Activated CD4-positive, alpha-beta T cell treated with anti-CD3 and anti-CD28 coated beads for 4 hours (primary cell): ENCODE measurements at places on chromosomes 13 and 19.

- DNase-seq: no peak
Observed at GRCh38 chr13:75489502-75490263, 7.7 kb upstream of the TBC1D4 start.

GRCh38 chr13:105672881-105673280, 862.6 kb downstream of the EFNB2 start:
- no peak for DNase-seq

- DNase-seq: no peak
Observed at GRCh38 chr13:85431720-85432119, 367.5 kb downstream of the SLITRK6 start.

GRCh38 chr13:35765941-35766340, 289.5 kb upstream of the MAB21L1 start:
- DNase-seq: no peak

GRCh38 chr13:26695891-26696311, 64.7 kb downstream of the GPR12 start:
- DNase-seq: no peak

DNA sequence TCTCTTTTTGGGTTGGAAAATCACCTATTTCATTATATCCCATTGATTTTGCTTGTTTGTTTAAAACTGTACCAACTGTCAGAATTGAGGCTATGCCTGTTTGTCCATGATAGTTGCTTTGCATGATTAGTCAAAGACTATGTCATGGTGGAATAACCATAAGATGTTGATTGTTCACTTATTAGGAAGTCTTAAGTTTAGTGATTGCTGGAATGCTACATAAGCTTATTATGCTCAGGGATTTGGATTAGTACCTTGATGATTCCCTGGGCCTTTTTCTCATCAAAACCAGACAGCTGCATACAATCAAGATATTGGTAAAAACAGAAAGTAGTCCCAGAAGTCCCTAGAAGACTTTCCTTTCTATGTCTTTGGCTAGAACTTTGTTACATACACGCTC, 954.7 kb downstream of the PCDH9 start:
- no peak for DNase-seq

DNA sequence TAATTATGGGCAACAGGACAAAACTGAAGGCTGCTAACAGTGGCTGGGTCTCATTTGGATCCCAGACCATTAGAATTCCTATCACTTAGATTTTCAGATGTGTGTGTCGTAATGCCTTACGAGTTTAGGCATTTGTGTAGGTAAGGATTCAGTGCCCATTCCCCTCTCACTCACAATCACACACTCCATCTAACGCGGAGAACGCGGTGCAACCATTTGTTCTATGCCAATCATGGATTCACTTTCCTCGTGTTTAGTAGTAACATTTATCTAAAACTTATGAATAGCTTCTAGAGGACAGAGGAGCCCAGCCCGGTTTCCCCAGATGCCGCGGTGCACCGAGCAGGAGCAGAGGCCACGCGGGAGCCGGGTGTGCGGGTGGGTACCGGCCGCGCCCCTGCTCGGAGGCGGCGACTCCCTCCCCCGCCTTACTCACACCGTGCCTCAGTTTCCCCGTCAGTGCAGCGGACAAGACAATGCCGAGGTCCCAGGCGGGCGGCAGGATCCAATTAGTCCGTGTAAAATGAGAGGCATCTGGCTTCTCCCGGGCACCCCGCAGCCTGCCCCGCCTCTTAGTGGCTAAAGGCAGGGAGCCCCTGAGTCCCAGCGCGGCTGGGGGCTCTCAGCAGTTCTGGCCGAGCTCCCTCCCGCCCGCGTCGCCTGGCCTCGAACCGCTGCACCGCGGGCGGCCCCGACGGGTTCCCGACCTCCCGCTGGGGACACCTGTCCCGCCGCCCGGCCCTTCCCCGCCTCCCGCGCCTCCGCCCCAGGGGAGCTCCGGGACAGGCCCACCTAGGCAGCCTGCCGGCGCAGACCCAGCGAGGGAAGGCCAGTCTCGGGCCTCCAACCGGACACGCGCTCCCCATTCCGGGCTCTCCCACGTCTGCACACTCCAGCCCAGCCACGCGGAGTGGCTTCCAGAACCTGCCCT, 5.9 kb upstream of the C1QTNF9B start:
- no peak for DNase-seq

GRCh38 chr13:27362064-27362751, 62.2 kb upstream of the GTF3A start:
- peak; percentile 70 for DNase-seq

DNA sequence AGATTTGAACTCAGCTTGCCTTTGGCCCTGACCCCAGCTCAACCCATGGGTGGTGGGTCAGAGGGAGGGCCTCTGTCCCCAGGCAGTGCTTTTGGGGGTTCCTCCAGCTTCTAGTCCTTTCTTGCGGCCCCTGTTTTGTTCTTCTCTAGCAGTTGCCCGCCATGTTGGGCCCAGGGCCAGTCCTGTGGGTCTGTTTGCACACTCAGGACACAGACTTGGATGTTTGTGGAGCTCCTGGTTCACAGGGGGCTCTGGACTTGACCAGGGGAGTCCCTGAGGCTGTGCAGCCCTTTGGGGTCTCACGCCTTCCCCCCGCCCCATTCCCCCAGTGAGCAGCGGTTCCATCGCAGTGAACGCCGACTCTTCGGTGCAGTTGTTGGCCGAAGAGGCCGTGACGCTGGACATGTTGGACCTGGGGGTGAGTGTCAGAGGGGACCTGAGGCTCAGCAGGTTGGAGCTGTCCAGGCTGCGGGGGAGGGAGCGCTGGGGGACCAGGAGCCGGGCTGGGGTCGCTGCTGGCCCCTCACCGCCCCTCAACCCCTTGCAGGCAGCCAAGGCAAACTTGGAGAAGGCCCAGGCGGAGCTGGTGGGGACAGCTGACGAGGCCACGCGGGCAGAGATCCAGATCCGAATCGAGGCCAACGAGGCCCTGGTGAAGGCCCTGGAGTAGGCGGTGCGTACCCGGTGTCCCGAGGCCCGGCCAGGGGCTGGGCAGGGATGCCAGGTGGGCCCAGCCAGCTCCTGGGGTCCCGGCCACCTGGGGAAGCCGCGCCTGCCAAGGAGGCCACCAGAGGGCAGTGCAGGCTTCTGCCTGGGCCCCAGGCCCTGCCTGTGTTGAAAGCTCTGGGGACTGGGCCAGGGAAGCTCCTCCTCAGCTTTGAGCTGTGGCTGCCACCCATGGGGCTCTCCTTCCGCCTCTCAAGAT, 2.5 kb downstream of the ATP5F1D start:
- peak; percentile 84 for DNase-seq

DNA sequence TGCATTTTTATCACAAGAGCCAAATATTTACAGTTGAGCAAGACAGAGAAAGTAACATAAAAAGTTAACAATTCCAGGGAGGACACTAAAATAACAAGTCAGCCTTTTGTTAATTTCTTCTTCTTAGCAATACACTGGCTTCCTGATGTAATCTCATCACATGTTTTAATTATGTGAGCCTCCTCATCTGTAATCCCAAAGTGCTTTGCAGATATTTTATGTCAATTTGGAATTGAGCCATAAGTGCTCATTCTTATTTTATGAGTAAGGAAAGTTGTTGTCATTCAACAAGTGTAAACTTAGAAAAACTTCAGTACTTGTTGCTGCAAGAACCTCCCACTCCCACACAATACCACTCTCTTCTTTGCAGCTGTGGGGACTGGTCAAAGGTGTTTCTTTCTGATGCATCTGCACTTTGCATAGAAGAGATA, 223.6 kb downstream of the GPC6 start:
- DNase-seq: no peak

- DNase-seq: no peak
Observed at GRCh38 chr13:42116225-42116624, 67.8 kb downstream of the DGKH start.

- peak; percentile 44 for DNase-seq
Observed at GRCh38 chr19:33125929-33126388, 6.0 kb upstream of the WDR88 start.

DNA sequence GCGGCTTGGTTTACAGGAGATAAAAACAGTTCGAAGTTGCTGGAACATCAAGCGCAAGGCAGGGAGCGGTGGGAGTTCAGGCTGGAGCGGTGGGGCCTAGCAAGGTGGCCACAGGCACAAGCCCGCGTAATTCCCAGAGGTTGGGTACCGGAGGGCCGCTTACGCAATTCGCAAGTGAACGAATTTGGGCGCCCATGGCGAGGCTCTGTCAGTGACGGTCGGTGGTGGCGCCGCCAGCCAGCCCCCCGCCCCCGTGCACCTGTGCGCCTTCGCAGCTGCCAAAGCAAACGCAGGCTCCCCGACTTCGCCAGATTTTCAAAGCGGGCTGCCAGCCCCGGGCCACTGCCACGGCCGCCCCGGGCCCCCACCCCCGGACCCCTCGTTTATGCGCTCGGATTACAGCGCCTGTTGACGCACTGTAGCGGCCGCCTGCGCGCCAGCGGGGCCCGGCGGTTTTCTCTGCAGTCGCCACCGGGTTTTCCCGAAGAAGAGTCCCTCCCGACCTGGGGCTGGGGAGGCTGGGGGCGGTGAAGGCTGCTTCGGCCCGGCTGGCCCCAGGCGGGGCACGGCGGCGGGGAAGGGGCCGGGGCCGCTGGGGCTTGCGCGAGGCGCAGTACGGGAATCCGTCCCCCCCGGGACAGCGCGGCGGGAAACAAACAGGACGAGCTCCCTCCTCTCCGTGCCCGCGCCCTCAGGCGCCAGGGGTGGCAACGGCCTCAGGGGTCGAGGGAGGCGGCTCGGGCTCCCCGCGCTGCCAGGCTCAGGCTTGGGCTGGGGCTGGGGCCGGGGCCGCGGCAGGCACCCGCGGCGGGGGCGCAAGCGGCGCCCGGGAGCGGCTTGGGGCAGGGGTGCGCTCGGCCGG, 709 bp downstream of the N4BP2L1 start:
- DNase-seq: peak; percentile 57

GRCh38 chr13:113856716-113857065, 7.2 kb downstream of the GAS6 start:
- no peak for DNase-seq

DNA sequence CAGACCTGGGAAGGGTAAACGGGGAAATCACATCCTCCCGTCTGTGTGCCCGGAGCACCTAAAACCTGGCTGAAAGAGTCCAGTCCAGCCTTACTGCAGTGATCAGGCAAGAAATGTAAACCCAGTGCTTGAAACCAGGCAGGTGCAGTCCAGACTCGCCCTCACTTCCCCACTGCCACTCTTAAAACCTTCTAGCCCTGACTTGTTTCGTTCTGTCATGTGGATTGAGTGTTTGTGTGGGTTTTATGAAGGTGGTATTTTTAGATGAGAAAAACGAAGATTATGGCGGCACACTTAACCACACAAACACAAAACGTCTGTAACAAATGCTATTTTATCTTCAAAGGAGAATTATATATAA, 839 bp upstream of the CKAP2 start:
- no peak for DNase-seq

GRCh38 chr19:54325194-54325621, 12.2 kb upstream of the LILRA5 start:
- DNase-seq: peak; percentile 31

GRCh38 chr19:11848200-11848593, 329 bp upstream of the ZNF439 start:
- DNase-seq: no peak

DNA sequence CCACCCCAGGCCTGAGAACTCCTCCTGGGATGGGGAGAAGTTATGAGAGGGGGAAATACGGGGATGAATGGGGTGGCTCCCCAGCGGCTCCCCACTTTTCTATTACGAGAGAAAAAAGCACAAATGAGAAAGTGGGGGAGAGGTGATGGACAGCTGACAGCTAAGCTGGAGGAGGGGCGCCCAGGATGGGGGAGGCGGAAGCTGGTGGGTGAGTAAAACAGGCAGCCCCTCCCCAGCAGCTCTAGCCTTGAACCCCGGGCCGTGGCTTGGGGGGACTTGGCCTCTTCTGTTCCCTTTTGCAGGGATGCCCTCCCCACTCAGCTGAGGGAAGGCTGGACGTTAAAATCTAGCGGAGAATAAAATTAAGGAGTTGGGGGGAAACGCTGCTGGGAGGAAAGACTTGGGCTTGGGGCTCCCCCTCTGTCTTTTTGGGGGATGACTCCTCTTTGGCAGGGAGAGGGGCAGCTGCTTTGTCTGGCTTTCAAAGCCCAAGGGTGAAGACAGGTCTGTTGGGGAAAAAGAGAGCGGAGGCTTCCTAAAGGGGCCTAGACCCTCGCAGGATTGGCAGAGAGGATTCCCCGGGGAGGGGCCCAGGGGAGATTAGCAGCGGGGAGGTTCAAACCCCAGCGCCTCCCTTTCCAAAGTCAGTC, 1.4 kb upstream of the SAMD1 start:
- no peak for DNase-seq

GRCh38 chr19:4624301-4624700, 15.0 kb upstream of the TNFAIP8L1 start:
- DNase-seq: no peak

DNA sequence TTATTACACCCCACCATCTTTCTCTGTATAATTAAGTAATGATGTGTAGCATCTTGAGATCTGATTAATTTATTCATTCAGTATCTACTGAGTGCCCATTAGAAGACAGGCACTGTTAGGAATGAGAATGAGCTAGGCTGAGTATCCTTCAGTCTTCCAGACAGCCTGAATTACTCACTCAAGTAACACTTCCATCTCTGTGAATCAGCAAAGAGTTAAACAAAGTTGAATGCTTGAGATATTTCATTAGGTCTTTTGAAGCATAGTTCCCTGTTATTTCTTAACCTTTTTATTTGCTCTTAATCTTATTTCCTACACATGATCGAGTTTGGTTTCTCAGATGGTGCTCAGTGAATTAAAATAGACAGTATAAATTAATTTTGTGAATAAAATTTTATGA, 413.7 kb downstream of the DCT start:
- DNase-seq: no peak

- DNase-seq: peak; percentile 98
Observed at GRCh38 chr19:45902651-45903625, 525 bp upstream of the MYPOP start.

- no peak for DNase-seq
Observed at GRCh38 chr13:39566216-39566869, 36.6 kb downstream of the LHFPL6 start.

- no peak for DNase-seq
Observed at GRCh38 chr13:87295636-87296035, 375.5 kb upstream of the SLITRK5 start.

GRCh38 chr19:932648-933552, 7.1 kb downstream of the ARID3A start:
- DNase-seq: no peak

DNA sequence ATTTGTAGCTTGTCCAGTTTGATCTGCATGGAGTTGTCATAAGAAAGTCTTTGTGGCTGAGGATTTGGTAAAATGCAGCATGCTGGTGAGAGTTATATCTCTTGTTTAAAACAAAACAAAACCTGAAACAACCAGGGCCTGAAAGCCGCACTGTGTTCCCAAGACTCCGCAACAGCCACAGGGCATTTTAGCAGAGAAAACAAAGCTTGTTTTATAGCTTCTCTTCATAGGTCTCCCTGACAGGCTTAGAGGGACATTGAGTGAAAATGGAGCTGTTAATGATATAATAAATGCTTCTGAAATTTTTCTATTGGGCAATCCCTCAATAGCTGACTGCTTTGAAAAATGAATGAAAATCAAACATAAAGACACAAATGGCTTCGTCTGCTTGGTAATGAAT, 148.7 kb upstream of the RNF113B start:
- DNase-seq: no peak

DNA sequence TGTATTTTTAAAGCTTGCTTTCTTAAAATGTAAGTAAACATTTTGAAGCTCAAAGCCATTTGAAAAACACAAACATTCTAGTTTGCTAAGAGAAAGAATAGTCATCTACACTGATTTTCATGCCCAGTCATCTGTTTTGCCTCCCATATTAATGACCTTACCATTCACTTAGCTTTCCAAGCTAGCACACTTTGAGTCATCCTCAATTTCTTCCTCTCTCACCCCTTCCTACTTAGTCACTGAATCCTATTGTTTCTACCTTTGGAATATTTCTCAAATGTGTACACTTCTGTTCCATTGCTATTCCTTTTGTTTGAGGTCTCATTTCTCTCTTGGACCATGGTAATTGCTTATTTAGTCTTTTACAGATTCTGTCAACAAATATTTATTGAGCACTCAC, 7.3 kb upstream of the HS6ST3 start:
- DNase-seq: no peak
